Astrocyte (in vitro differentiated cells and primary cell): ENCODE measurements at places on chromosomes 6 and 20. TPM values are rescaled to one million over a fixed set of nuclear protein-coding genes. Genes with fewer than 3 reads are reported as not detected.
A peak's percentile ranks its signal among the peaks of the same experiment; 100 is the strongest.

- H3K36me3 ChIP-seq = peaks cover 9% of the 10 kb centered on the region
- H3K4me1 ChIP-seq = no peaks in the 10 kb centered on the region
- no peak overlapping the region for H3K4me3 ChIP-seq
Observed at GRCh38 chr6:127494240-127494767, 24.8 kb downstream of the MTCL3 start.

Gene ARMC2
- total RNA-seq = 5.2 and 7.1 TPM in 2 replicates

- DNase-seq = no peak
- no peak overlapping the region for H3K4me3 ChIP-seq
- no peak overlapping the region for H3K27ac ChIP-seq
- H3K4me1 ChIP-seq = peaks cover 12% of the 10 kb centered on the region
- no peaks in the 10 kb centered on the region for H3K27me3 ChIP-seq
- H3K36me3 ChIP-seq = no peaks in the 10 kb centered on the region
Observed at GRCh38 chr6:155420492-155420891, 35.1 kb downstream of the NOX3 start.

DNA sequence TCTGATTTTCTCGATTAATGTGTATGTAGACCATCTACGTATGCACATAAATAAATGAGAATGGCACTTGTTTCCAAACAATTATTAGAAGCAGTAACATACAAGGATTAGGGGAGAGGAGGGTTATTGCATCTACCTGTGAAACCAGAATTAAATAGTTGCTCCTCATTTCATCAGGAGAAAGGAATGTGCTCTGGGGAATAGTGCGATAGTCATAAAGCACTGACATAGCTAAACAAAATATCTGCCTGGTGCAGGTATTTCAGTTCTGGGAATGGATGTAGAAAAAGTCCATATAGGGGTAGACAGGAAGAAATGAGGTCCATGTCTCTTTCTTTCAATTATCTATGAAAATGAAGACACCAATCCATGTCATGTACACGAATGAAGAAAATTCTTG lies 1.6 kb upstream of the ID4 start:
- no peak overlapping the region for H3K4me3 ChIP-seq
- DNase-seq = no peak
- peaks cover 2% of the 10 kb centered on the region for H3K4me1 ChIP-seq
- no peak overlapping the region for H3K27ac ChIP-seq
- H3K36me3 ChIP-seq = no peaks in the 10 kb centered on the region
- no peaks in the 10 kb centered on the region for H3K27me3 ChIP-seq

- H3K27ac ChIP-seq = no peak overlapping the region
- H3K4me3 ChIP-seq = no peak overlapping the region
- H3K4me1 ChIP-seq = no peaks in the 10 kb centered on the region
- no peaks in the 10 kb centered on the region for H3K27me3 ChIP-seq
- H3K36me3 ChIP-seq = no peaks in the 10 kb centered on the region
Observed at GRCh38 chr6:514396-514978, 122.9 kb downstream of the IRF4 start.

DNA sequence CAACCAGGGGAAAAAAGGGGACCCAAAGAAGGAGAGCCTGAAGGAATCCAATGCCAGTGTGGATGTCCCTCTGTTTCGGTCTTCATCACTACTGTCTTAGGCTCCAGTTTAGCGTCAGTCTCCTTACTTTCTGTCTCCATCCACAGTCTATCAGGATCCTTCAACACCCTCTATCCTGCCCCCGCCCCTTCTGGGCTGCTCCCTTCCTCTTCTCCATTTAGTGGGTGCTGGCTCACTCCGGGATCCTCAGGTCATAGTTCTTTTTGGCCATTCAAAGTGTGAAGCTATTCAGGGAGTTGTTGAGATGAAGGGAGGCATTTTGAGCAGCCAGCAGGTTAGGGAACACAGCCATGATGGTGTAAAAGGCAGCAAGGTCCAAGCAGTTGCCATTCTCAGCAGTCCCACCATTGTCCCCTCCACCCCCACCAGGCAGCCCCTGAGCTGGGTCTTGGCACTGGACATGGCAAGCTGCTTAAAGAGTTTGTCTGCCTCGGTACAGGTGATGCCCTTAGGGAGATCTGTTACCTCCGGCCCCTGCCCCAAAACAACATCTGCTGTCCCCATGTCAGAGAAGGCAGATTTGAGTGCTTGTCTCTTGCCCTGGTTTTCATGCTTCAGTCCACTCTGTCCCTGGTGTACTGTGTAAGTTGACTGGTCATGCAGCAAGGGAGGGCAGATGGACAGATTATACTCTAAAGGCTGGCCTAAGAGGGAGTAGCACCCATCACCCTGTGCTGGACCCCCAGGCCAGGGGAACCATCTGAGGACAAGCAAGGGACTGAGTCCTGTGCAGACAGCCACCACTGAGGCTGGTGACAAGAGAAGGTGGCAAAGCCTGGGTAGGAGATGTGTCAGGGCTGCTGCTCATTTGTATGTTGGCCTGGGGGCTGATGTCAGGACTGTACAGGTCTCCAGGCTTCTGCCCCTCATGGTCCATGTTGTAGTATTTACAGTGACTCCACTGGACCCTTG lies 842.0 kb downstream of the HACE1 start:
- no peak overlapping the region for H3K4me3 ChIP-seq
- H3K36me3 ChIP-seq = no peaks in the 10 kb centered on the region
- H3K27ac ChIP-seq = no peak overlapping the region

Gene COL19A1
- 0.10 and 0.18 TPM in 2 replicates for total RNA-seq

DNA sequence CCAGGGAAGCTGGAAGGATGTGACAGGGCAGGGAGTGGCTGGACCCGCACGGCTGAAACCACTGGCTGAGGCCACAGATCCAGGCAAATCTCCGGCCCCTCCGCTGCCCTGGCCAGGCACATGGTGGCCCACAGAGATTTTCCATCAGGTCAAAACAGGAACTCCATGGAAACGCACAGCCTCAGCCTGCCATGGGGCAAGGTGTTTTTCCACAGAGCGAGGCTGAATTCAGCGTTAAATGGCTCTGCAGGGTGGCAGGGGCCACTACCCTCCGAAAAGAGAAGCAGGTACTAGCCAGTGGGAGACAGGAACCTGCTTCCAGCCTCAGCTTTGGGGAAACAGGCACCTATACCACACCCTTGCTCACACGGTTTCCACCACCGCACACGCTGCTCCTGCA lies 53.1 kb downstream of the PREX1 start:
- H3K36me3 ChIP-seq = no peaks in the 10 kb centered on the region
- no peak overlapping the region for H3K27ac ChIP-seq
- H3K4me3 ChIP-seq = no peak overlapping the region

GRCh38 chr6:97187951-97188350 lies 95.1 kb downstream of the MMS22L start:
- peak; percentile 36 for DNase-seq
- no peaks in the 10 kb centered on the region for H3K27me3 ChIP-seq
- H3K4me3 ChIP-seq = no peak overlapping the region
- no peak overlapping the region for H3K27ac ChIP-seq
- peaks cover 13% of the 10 kb centered on the region for H3K4me1 ChIP-seq

GRCh38 chr6:149128489-149129145 lies 188.9 kb upstream of the TAB2 start:
- DNase-seq = no peak
- H3K27ac ChIP-seq = no peak overlapping the region
- no peak overlapping the region for H3K4me3 ChIP-seq
- H3K4me1 ChIP-seq = no peaks in the 10 kb centered on the region

Gene CST5
- total RNA-seq = 0.41 and 0.50 TPM in 2 replicates

DNA sequence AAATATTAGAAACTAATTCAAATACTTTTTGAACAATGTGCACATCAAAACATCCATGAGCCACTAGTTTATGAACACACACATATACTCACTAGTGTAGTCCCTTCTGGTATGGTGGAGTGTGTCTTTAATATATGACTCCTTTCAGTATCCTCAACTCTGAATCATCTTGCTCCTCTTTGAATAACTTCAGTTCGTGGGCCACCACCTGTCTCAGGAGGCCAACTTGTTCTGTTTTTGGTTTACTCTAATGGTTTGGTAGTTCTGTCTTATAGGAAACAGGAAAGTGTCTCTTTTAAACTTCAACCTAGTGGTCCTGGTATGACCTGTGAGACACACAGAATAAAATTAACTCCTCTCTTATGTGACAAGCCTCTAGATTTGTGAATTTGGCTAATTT lies 55.6 kb downstream of the ZNF292 start:
- no peaks in the 10 kb centered on the region for H3K27me3 ChIP-seq
- H3K27ac ChIP-seq = no peak overlapping the region
- DNase-seq = no peak
- no peak overlapping the region for H3K4me3 ChIP-seq
